Head of caudate nucleus (tissue), 42 donors: ENCODE measurements at places on chromosomes 4 and X.

GRCh38 chrX:13126775-13127174 lies 82.4 kb upstream of the FAM9C start:
- no peak for DNase-seq

GRCh38 chr4:76601791-76602190 lies 166.8 kb downstream of the SHROOM3 start:
- DNase-seq: no peak

DNA sequence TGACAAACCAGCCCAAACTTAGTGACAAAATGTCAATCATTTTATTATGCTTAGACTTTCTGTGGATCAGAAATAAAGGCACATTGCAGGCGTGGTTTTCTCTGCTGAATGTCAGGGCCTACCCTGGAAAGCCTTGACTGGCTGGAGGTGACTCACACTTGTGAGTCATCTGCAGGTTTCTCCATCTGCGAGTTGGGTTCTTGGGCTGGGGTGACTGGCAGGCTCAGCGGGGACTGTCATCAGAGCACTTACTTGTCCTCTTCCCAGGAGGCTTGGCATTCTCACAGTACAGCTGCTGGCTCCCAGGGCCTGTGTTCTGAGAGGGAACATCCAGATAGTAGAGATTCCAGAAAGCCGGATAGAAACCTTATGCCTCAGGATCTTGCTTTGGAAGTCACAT lies 153.8 kb upstream of the AGA start:
- DNase-seq: peak; percentile 76

GRCh38 chr4:57303012-57303751 lies 193.0 kb upstream of the IGFBP7 start:
- DNase-seq: peak; percentile 12

DNA sequence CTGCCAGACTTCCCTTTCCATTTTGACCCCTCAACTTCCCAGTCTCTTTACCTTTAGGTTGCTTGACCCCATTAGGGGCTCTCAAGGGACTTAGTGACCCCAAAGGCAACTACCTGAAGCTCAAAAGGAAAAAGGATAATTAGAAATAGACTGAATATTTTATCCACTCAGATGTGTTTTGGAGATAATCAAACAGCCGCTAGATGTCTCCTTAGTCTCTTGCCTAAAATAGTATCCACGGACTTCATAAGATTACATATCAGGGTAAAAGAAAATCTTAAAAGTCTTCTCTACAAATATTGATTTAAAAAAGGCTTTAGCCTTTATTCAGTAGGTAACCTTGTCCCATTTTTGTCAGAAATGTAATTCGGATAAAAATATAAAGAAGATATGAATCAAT lies 21.0 kb upstream of the RHOXF2 start:
- DNase-seq: no peak

DNA sequence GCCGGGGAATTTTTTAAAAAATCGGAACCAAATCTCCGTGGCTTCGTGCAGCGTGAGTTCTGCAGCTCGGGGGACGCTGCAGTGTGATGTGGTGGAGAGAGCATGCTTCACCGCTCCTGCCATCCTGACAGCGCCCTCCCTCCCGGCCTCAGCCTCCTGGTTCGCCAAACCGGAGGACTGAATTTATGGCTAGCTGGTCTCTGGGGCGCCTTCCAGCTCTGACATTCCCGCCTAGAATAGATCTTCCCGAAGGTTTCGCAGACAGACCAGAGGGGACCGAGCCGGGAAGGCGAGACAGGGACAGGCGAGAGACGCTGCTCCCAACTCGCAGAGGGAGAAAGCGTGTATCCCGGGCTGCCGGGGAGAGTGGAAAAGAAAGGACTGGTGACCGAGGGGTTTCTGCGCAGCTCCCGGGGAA lies 25.9 kb downstream of the HOPX start:
- DNase-seq: peak; percentile 69

GRCh38 chrX:153925739-153926551 lies at the start of gene ARHGAP4:
ARHGAP4 (minus strand) TSS chrX:153926264; CDS start chrX:153926202, 62 bp downstream.
- no peak for DNase-seq
